ENCODE measurements at places on chromosomes 2 and 18. TPM values are rescaled to one million over a fixed set of nuclear protein-coding genes. Genes with fewer than 3 reads are reported as not detected.

CXCR1 gene
- total RNA-seq: not detected

DSC2 gene
- total RNA-seq: 2.5 TPM

TSHZ1 gene
- total RNA-seq: 109 TPM

MYO5B gene
- 0.25 TPM for total RNA-seq

CEBPZOS gene
- 46.6 TPM for total RNA-seq

CD8B2 gene
- not detected for total RNA-seq

SH3BP4 gene
- total RNA-seq: 37.4 TPM

NR4A2 gene
- 259 TPM for total RNA-seq

TCF23 gene
- total RNA-seq: 41.7 TPM

- DNase-seq: no peak
- no peaks in the 10 kb centered on the region for H3K36me3 ChIP-seq
- H3K4me1 ChIP-seq: no peaks in the 10 kb centered on the region
- H3K27me3 ChIP-seq: no peaks in the 10 kb centered on the region
- H3K27ac ChIP-seq: no peak overlapping the region
- H3K4me3 ChIP-seq: no peak overlapping the region
These were observed 66.5 kb downstream of the BOLA3 start for GRCh38 chr2:74081030-74081762.

DNA sequence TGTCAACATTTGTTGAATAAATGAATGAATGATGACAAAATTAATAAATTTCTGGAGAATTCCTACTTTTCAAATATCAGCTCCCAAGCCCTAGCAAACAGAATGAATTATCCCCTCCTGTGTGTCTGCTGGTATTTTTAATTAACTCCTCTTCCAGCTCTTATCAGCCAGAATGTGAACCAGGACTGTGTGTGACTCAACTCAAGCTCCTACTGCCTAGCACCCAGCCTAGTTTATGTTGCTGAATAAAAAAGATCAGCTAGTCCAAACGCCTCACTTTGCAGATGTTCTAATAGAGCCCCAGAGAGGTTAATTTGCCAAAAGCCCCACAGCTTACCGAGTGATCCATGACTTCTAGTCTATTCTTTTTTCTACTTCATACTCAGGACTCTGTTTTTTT is 50.3 kb downstream of the RABL2A start:
- no peaks in the 10 kb centered on the region for H3K36me3 ChIP-seq
- no peak overlapping the region for H3K4me3 ChIP-seq
- DNase-seq: no peak

GRCh38 chr2:228848638-228849037 is 422.4 kb downstream of the PID1 start:
- no peaks in the 10 kb centered on the region for H3K36me3 ChIP-seq
- no peak for DNase-seq
- H3K4me3 ChIP-seq: no peak overlapping the region
- no peak overlapping the region for H3K27ac ChIP-seq
- H3K4me1 ChIP-seq: peaks cover 6% of the 10 kb centered on the region

DNA sequence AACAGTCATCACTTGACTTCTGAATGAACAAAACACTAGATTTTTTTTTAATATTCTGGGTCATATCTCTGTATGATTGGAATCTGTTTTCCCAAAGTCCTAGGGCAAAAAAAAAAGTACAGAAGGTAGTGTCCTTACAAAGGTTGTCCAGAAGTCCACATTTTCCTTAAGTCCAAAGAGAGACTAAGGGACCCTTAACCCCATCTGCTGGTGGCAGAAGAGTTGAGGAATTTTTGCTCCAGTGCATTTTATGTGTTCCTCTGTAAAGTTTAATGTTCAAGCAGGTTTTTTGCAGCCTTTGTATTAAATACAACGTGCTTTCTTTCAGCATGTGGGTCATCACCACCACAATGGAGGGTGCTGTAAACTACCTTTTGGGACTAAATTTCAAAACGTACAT is 215.9 kb downstream of the SP3 start:
- no peak for DNase-seq
- H3K27me3 ChIP-seq: no peaks in the 10 kb centered on the region

DNA sequence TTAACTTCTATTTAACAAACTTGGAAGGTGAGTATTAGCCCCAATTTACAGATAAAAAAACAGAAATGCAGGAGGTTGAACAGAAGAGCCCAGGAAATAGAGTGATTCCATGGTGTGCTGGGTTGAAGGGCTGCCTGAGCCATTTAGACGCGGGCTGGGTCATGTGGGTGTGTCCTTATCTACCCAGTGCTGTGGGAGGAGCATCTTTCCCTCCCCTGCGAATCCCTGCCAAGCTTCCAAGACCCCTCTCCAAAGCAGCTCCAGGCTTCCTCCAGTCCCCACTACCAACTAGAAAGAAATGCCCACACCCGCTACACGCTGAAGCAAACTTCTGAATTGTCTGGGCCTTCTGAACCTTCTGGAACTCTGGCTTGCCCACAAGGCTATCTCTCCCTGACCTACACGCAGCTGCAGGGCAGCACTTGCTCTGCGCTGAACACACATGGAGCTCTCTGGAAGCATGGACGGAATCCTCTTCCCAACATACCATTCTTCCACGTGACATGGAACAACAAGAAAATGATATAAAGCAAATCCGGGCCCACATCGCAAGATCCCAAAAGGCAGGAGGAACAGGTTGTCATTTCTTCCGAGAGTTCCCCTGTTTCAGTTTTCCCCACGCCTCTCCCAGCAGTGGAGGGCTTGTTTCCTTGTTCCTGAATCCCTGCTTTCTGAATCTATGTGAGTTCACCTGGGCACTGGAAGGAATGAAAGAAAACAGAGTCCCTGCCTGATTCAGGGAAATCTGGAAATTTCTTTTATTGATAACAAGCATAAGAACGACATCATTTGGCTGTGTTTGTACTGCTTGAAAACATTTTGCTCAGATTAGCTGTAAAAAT is 562.7 kb upstream of the ID2 start:
- H3K27ac ChIP-seq: peak overlapping the region; percentile 7
- DNase-seq: no peak
- no peak overlapping the region for H3K4me3 ChIP-seq
- no peaks in the 10 kb centered on the region for H3K27me3 ChIP-seq
- no peaks in the 10 kb centered on the region for H3K36me3 ChIP-seq

GRCh38 chr2:219119422-219120043 is 41.1 kb downstream of the NHEJ1 start:
- H3K36me3 ChIP-seq: no peaks in the 10 kb centered on the region
- H3K27ac ChIP-seq: no peak overlapping the region
- no peaks in the 10 kb centered on the region for H3K27me3 ChIP-seq
- H3K4me1 ChIP-seq: peaks cover 7% of the 10 kb centered on the region
- DNase-seq: peak; percentile 46

DNA sequence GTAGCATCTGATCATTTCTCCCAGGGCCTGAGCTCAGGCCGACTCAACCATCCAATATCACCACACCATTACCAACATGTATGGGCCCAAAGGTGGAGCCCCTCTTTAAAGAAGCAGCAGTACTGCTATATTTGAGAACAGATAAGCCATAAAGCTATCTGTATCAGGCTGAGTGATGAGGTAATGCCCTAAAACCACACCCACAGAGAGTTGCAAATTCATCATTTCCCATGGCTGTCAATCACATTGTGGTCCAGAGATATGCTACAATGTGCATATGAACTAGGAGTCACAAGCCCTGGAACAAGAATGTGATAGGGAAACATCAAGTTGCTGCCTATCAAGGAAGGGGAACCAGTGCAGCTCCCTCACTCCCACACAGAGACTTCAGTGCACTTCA is 52.6 kb upstream of the GALNT13 start:
- no peak for DNase-seq
- H3K27ac ChIP-seq: no peak overlapping the region
- no peaks in the 10 kb centered on the region for H3K4me1 ChIP-seq
- H3K36me3 ChIP-seq: no peaks in the 10 kb centered on the region

GRCh38 chr18:36706134-36706881 is 122.5 kb downstream of the TPGS2 start:
- H3K36me3 ChIP-seq: no peaks in the 10 kb centered on the region
- no peak overlapping the region for H3K4me3 ChIP-seq
- H3K4me1 ChIP-seq: no peaks in the 10 kb centered on the region
- no peak overlapping the region for H3K27ac ChIP-seq
- no peak for DNase-seq

DNA sequence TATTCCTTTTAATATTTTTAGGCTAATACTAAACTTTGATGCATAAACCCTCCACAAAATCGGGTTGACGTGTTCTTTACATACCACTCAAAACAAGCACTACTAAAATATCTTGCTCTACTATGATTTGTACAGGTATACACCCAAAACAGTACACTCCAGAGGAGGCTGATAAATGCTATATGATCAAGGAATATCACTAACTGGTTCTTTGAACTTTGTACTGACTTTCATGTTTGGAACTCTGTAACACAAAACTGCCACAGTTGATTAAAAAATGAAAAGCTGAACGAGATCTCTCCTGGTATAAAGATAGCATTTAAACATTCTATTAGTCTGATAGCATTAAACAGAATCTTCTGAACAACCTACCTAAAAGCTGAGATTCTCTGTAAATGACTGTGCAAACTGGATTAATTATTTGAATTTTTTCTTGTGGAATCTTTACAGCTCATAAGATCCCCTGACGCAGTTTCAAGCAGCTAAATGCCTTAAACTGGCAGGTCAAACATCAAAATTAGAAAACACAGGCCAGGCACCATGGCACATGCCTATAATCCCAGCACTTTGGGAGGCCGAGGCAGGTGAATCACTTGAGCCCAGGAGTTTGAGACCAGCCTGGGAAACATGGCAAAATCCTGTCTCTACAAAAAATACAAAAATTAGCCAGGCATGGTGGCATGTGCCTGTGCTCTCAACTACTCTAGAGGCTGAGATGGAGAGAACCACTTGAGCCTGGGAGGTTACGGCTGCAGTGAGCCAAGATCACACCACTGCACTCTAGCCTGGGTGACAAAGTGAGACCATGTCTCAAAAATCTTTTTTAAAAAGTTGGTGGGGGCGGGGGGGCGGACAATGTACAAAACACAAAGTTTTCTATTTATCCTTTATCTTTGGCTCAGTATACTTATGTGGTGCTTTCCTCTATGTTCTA is 150.6 kb downstream of the EXOC6B start:
- no peak for DNase-seq
- H3K4me3 ChIP-seq: no peak overlapping the region
- H3K27me3 ChIP-seq: no peaks in the 10 kb centered on the region
- no peaks in the 10 kb centered on the region for H3K36me3 ChIP-seq
- peaks cover 9% of the 10 kb centered on the region for H3K4me1 ChIP-seq
- peak overlapping the region; percentile 4 for H3K27ac ChIP-seq

- H3K4me3 ChIP-seq: no peak overlapping the region
- no peaks in the 10 kb centered on the region for H3K27me3 ChIP-seq
- no peak for DNase-seq
- no peaks in the 10 kb centered on the region for H3K4me1 ChIP-seq
These were observed 34.1 kb downstream of the RAB3GAP1 start for GRCh38 chr2:135086222-135086621.

DNA sequence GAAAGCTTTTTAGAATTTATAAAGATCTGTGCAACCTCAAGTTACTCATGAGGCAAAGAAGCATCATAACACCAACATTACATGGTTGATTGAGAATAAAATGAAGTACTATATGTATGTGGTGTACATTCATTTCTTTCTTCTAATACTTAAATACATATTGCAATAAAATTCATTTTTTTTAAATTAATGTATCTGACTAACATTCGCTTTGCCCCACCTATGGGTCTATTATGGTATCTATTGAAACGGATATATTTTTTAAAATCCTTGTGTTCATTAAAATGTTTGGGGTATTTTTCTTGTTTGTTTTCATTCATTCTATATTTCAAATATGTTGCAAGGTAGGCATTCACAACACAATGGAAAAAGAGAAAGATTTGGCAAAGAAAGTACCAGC is 237.5 kb downstream of the DSEL start:
- no peak overlapping the region for H3K4me3 ChIP-seq
- H3K36me3 ChIP-seq: no peaks in the 10 kb centered on the region
- no peak overlapping the region for H3K27ac ChIP-seq
- H3K27me3 ChIP-seq: no peaks in the 10 kb centered on the region
- H3K4me1 ChIP-seq: no peaks in the 10 kb centered on the region

DNA sequence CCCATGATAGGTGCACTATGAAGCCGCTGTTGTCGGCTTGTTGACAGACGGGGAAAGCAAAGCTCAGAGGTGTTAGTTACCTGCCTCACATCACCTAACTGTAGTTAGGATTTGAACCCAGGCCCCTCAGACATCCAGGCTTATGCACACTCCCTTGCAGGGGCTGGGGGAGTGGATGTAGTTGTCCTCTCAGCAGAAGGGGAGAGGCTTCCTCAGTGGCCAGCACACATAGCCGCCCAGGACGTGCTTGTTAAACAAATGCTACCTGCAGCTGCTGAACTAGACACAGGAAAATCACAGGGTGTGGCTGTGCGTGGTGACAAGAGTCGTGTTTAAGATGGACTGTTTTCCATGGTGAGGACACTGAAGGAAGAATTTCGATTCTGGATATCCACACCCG is 39.2 kb downstream of the GREB1 start:
- H3K4me3 ChIP-seq: no peak overlapping the region
- H3K27ac ChIP-seq: peak overlapping the region; percentile 71
- no peaks in the 10 kb centered on the region for H3K27me3 ChIP-seq
- peak; percentile 40 for DNase-seq
- H3K4me1 ChIP-seq: peaks cover 18% of the 10 kb centered on the region

GRCh38 chr2:68737711-68738110 is 3.1 kb downstream of the ARHGAP25 start:
- no peaks in the 10 kb centered on the region for H3K4me1 ChIP-seq
- H3K27me3 ChIP-seq: no peaks in the 10 kb centered on the region
- H3K36me3 ChIP-seq: no peaks in the 10 kb centered on the region
- DNase-seq: no peak
- H3K27ac ChIP-seq: no peak overlapping the region

GRCh38 chr2:235447210-235447609 is 46.6 kb upstream of the AGAP1 start:
- H3K27me3 ChIP-seq: no peaks in the 10 kb centered on the region
- no peaks in the 10 kb centered on the region for H3K36me3 ChIP-seq
- H3K4me3 ChIP-seq: no peak overlapping the region
- no peak for DNase-seq
- no peak overlapping the region for H3K27ac ChIP-seq

DNA sequence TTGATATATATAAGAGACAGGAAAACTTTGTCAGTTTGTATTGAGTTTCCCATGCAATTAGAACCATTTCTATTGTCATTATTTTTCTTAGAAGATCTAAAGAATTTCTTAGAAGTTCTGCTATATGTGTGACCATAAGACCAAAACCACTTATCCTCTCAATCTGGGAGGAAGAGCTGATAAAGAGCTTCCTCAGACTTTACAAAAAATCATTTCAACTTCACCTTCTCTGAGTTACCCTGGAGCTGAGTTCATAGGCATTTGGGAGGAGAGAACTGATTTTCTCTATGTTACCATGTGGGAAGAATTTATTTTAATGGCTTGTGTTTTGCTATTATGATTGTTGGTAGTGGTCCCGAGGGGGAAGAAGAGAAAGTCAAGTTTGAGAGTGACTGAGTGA is 329.3 kb downstream of the GPD2 start:
- DNase-seq: no peak
- no peaks in the 10 kb centered on the region for H3K27me3 ChIP-seq
- no peak overlapping the region for H3K4me3 ChIP-seq
- no peaks in the 10 kb centered on the region for H3K36me3 ChIP-seq
